Femur (tissue), 1 donor: ENCODE measurements at places on chromosomes 6 and 20.

DNA sequence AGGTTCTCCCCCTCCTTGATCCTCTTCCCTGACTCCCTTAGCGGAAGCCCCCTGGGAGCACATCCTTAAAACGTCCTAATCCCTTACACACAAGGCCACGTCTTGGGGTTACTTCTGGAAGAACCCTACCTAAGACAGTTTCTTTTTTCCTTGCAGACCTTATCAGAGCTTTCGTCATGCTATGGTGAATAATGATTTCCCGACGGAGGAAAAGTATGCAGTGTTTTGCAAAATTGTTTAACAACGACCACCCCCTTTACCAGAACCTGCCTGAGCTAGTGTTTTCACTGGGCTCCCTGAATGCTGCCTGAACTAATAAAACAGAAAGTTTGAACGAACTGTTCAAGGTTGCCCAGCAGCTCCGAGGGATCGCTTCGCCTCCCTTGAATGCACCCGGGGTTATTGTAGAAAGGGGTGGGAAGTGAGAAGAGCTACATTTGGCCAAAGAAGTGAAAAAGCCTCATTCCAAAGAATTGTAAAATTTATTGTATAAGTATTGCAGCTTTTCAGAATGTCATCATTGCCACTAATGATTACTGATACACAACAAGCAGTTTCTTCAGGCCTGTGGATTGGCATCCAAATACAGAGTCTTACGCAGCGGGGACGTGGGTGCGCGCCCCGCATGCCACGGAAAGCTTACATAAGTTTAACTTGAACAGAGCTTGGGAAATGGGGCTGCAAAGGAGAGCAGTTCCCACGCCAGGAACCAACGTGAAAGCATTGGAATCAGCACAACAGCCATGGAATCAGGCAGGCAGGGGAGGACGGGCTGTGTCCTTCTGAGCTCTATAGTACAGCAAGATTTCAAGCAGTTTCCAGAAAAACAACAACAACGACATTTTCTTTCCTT is 27.9 kb upstream of the ZBP1 start:
- DNase-seq = no peak

DNA sequence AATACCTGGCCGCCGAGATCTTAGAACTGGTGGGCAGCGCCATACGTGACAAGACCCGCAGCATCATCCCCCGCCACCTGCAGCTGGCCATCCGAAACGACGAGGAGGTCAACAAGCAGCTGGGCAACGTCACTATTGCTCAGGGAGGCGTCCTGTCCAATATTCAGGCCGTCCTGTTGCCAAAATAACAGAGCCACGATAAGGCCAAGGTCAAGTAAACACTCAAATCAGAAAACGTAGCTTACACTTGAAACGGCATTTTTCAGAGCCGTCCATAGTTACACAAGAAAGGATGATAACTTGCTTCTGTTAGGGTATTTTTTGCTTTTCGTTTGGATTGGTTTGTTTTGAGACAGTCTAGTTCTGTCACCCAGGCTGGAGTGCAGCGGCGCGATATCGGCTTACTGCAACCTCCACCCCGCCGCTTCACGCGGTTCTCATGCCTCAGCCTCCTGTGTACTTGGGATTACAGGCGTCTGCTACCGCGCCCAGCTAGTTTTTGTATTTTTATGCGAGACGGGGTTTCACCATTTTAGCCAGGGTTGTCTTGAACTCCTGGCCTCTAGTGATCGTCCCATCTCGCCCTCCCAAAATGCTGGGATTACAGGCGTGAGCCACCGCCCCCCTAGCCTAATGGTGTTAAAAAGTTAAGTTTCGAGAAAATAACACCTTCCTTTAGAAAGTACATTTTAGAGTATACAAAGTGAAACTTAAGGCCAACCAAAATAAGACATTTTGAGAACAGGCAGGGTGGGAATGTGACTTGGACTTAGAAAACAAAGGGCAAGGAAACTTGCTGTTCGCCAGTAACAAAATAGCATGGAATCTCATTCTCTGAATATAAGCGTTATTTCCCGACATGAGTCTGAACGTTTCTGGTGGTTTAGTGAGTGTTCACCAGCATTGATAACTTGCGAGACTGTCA is 42.8 kb upstream of the HFE start:
- DNase-seq = peak; percentile 53

DNA sequence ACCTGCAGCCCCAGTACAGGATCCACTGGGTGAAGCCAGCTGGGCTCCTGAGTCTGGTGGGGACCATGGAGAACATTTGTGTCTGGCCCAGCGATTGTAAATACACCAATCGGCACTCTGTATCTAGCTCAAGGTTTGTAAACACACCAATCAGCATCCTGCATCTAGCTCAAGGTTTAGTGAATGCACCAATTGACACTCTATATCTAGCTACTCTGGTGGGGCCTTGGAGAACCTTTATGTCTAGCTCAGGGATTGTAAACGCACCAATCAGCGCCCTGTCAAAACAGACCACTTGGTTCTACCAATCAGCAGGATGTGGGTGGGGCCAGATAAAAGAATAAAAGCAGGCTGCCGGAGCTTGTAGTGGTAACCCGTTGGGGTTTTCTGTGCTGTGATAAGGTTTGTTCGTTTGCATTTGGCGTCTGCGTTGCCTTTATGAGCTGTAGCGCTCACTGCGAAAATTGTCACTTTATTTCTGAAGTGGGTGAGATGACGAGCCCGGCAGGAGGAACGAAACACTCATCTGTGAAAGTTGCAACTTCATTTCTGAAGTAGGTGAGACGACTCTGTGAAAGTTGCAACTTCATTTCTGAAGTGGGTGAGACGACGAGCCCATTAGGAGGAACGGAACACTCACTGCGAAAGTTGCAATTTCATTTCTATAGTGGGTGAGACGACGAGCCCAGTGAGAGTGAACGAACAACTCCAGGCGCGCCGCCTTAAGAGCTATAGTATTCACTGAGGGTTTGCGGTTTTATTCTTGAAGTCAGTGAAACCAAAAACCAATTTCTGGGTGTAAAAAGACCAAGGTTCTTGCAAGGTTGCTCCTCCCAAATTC is 31.1 kb downstream of the SERPINB6 start:
- DNase-seq = no peak

DNA sequence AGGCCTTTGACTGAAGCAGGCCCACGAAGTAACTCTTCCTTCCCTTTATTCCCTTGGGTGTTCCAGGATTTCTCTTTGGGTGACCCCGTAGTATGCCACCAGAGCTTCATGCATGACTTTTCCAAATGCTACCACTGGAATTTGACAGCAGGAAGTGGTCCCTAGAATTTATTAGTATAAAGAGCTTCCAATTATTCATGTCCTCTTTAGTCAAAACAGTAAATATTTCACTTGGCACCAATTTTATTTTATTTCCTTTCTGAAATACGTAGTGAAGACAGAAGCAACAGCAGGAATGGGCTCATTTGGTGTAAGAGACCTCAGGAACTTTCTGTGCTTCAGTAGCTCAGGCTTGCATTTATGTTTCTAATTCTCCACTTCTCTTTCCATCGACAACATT is 151.3 kb downstream of the LCA5 start:
- no peak for DNase-seq

GRCh38 chr6:23537828-23538227 is 588.2 kb upstream of the NRSN1 start:
- DNase-seq = no peak

DNA sequence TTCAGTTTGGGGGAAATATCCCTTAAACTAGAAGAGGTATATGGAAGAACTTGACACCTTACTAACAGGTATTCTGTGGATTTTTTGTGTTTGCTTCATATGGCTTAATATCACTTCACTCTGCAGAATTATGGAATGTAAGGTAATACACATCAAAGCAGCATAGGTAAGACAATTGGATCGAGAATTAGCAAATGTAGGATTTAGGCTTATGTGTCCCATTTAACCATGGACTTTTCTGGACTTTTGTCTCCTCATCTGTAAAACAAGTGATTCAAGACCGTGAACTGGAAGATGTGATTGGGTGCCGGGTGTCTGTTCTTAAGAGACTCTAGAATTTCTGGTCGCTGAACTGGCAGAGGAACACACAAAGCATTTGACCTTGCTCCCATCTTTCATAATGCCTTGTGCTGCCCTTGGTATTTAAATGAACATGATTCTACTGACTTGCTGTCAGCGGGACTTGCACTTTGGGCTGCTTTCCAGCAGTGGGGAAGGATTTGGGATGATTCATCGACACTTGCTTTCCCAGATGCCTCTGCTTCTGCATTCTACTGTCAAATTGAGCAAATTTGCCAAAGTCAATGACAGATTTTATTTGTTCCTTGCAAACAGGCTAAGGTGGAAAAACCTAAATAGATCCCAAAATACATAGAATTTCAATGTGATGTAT is 199.8 kb downstream of the PLCB1 start:
- no peak for DNase-seq

DNA sequence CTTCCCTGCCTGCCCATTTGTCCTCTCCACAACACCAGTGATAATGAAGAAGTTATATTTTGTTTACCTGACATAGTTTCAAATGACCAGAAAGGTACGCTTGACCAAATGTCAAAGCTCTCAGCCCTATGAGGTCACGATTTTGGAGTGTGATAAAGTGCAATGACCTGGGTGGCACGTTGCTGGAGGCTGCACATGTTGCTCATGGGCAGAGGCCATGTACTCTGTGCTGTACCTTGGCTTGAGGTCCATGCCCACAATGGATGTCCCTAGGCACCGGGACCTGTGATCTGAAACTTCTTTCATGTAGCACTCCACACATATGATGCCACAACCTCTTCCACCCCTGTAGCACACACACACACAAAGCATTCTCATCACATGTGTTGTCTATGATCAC is 164.0 kb upstream of the HEY2 start:
- no peak for DNase-seq

- no peak for DNase-seq
These were observed 68.3 kb downstream of the FHL5 start for GRCh38 chr6:96631248-96631647.

GRCh38 chr20:63848003-63848911 is 13.0 kb upstream of the ABHD16B start:
- peak; percentile 30 for DNase-seq

DNA sequence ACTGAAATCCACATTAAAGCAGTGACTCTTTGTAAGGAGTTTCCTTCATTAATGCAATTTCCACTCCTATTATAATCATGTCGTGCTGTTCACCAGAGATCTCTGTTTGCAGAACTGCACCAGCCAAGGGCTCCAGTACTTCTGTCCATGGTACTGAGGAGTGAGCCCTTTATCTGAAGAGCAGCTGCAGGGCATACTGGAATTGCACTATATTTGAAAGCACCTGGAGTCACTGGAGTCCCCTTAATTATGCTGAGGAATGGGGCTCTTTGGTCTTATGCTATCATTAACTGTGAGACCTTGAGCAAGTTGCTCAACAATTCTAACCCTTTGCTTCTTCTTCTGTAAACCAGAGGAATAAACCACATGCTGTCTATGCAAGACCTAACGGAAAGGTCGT is 61.7 kb upstream of the NUP153 start:
- no peak for DNase-seq

DNA sequence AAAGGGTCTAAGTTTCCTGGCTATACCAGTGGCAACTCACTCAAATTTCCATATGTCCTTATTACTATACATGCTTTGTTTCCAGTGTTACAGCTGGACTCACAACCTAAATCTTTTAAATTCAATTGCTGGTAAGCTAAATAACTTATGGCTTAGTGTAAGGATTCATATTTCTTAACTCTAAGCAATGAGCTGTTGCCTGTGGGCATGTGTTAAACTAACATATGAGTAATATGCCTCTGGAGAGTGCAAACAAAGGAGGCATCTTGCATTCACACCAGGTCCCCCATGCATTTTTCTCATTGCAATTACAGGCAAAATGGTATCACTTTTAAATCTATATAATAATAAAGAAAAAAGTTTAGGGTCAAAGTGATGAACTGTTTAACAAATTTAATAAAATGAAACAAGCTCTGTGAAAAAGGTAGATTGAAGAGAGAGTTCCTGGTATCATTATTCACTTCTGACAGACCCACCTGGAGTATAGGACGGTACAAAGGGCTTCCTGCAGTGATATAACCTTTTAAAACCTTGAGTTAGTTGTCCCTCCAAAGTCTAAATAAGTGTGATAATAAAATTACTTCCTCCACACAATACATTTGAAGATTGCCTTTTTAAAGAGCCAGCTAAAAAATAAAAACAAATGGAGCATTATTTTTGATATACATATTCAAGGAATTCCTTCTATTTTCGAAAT is 57.6 kb upstream of the HMGCLL1 start:
- DNase-seq = no peak

DNA sequence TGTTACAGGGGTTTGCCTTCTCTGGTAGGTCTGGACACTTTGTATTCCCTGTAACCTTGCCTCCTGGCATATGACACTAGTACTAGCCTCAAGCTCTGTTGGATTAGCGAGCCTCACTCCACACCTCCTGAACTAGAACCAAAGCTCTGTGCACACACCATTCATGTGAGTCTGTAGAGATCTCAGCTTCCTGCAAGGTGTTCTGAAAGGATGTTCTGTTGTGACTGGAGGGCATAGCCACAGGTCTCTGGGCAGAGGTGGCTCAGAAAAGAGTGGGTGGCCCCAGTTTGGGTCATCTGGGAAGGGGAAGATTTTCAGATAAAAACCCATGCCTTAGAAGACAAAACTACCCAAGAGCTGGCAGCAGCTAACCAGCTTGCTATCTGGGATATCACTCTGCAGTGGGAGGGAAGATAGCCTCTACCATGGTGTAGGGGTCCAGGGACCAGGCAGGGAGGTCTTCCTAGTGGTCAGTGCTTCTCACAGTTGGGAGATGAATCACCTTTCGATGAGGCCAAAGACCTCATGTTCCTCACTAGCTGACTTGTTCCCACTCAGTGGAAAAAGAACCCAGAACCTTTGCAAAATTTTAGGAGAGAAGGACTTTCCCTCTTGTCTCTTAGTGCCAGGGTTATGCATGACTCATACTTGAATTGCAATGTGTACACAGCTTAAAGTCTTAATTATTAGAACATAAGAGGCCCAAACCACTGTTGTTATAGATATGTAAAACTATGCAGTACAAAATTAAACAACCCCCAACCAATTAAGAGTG is 41.4 kb downstream of the HLA-F start:
- no peak for DNase-seq

DNA sequence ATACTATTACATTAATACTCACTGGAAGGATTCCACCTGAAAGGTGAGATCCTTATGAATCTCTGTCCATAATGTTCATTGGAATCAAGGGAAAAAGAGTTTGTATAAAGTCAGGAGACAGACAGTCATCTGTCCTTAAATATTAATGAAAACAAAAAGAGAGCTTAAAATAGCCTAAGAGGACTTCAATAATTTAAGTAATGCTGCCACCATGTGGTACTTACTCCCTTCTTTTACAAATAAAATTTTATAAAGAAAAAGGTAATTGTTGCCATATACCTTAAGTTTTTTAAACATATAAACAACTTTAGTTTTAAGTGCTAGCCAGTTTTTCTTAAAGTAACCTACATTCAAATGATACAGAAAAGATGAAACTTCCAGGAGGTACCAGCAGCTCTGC is 5.1 kb downstream of the BLOC1S5 start:
- no peak for DNase-seq

GRCh38 chr6:110352563-110353262 is 5.4 kb downstream of the METTL24 start:
- DNase-seq = no peak

DNA sequence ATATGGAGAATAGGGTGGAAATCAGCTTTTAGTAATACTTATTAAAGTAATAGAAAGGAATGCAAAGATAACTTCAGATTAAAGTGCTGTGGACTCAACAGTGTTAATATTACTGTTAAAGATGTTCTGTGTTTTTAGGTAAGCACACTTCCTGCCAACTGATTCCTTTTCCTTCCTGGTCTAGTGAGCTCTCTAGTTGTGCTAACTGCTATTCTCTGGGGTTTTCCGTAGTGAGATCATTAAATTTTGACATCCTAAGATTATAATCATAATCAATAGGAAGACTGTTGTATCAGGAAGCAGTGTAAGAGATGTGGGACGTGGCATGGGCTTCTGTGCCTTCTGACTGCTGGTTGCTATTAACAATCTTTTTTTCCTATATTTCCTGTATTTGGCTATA is 1.2 kb upstream of the TMEM217 start:
- DNase-seq = no peak
